Sciatic nerve (tissue), 2 donors: ENCODE measurements at places on chromosomes 16 and 17. TPM values are rescaled to one million over a fixed set of nuclear protein-coding genes. Genes with fewer than 3 reads are reported as not detected.

AIPL1 gene
- total RNA-seq, result not detected

STH gene
- total RNA-seq, result not detected

LPO gene
- not detected for total RNA-seq

ABCA6 gene
- total RNA-seq, result 225 TPM

CRHR1 gene
- total RNA-seq, result 0.36 TPM

CEP112 gene
- total RNA-seq, result 64.9 TPM

SNX20 gene
- 2.6 TPM for total RNA-seq

NOD2 gene
- 4.3 TPM for total RNA-seq

CCL7 gene
- 1.6 TPM for total RNA-seq

XAF1 gene
- 67.4 TPM for total RNA-seq

TNS4 gene
- total RNA-seq, result 0.36 TPM

FOXN1 gene
- not detected for total RNA-seq
